Non-pigmented ciliary epithelial cell (primary cell): ENCODE measurements at places on chromosomes 3 and 15.

DNA sequence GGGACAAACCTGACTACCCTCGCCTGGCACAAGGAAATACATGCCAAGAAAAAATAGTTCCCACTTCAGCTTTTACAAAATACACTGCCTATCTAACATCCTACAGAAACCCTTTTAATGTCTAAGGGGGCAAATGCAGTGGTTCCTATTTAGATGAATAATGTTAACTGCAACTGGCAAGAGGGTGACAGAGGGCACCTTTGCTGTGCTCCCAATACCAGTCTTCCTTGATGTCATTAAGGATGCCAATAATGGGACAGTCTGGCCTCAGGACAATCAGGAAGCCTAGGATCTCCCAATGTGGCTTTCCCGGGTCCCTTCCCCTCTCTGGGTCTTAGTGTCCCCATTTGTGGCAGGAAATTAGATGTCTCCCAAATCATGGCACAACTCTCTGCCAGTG is 13.9 kb downstream of the CSRNP1 start:
- no peak for DNase-seq

- no peak for DNase-seq
Observed at GRCh38 chr3:145815707-145816413, 345.1 kb downstream of the PLOD2 start.

DNA sequence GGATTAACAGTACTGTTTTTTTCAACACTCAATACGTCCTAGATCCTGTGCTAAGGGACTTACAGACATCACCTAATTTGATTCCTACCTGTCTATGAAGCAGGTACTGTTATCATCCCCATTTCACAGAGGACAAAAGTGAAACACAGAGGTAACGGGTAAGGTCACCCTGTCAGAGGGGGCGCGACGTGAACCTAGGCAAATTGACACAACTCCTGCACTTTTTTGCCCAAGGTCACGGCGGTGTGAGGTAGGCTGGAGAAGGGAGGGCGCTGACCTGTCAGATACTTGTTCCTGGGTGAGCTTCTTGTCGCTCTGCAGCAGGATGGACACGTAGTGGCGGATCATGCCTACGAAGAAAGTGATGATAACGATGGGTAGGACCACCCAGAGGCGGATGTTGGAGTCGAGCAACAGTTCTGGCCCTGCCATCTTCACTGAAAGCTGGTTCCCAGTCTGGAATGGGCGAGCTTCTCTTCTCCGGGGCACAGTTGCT is 363 bp downstream of the EMC3 start:
- DNase-seq: no peak

GRCh38 chr3:190608850-190609589 is 95.1 kb downstream of the IL1RAP start:
- no peak for DNase-seq

DNA sequence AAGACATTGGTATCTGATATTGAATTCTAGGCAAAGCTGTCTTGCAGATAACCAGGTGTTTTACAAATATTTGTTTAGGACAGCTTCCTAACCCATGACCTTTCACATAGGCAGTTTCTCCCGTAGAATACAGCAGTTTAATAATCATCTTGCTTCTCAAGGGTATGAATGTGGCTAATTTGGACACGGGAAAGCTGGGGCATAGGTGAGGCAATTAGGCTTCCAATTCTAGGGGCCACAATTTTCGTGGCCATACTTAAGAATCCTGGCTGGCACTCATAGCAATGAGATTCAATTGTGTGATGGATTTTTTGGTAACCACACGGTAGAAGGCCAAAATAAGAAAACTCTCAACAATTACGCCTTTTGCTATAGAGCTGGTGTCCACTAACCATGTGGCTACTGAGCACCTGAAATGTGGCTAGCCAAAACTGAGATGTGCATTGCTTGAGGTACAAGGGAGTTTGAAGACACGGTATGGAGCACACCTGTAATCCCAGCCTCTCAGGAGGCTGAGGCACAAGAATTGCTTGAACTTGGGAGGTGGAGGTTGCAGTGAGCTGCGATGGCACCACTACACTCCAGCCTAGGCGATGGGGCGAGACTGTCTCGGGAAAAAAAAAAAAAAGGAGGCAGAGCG is 34.4 kb downstream of the TFRC start:
- DNase-seq: no peak

GRCh38 chr15:101266787-101267186 is 10.5 kb downstream of the SELENOS start:
- DNase-seq: no peak

- no peak for DNase-seq
Observed at GRCh38 chr3:52281981-52282801, 3.7 kb upstream of the WDR82 start.

GRCh38 chr15:81273200-81273599 is 50.7 kb downstream of the STARD5 start:
- no peak for DNase-seq

DNA sequence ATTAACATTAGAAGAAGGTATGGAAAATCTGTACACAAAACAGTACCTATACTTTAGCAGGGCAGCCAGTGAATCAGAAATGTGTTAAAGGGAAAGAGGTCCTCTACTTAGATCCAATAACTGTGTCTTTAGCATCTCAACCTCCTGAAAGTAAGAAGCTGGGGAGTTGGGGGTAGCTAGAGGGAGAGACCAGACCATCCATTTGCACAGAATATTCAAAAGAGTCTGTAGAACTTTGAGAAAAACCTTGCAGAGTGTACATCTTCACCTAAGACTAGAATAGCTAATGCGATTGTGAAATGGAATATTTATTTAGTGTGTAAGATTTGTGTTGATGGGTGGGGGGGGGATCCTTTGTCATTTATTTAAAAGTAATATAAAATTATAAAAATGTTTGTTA is 124.8 kb downstream of the RBPMS2 start:
- no peak for DNase-seq

DNA sequence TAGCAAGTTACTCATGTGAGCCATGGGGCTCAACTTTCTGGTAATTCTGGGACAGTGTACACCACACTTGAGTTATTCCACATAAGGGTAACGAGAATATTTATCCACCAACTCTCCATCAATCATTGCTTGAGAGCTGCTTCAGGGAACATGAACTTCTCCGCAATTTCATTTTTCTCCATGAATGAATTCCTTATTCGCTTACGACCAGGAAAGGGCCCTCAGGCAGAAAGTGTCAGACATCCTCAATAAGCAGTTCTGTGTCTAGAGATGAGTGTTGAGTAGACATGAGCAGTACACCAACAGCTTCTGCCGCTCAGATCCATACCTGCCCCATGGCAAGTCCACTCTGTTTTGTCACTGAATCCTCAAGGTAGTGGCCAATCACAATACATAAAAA is 24.8 kb upstream of the IQCF2 start:
- DNase-seq: no peak

- DNase-seq: no peak
Observed at GRCh38 chr15:25134546-25134945, 179.8 kb downstream of the SNRPN start.

DNA sequence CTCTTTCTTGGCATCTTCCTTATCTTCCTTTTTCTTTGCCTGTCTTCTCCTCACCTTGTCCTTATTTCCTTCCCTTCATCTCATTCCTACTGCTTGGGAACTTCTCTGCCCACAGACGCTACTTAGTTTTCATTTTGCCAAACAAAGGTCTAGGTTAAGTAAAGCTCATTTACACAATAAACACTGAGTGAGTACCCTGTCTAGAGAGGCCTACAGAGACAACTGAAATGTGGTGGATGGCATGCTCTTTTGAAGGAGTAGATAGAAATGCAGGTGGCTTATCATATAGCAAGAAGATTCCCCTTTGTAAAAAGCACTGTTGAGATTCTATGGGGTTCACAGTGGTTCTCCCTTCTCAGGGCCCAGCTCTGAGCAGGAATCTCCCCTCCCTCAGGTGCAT is 319.0 kb downstream of the CNTN3 start:
- DNase-seq: no peak

DNA sequence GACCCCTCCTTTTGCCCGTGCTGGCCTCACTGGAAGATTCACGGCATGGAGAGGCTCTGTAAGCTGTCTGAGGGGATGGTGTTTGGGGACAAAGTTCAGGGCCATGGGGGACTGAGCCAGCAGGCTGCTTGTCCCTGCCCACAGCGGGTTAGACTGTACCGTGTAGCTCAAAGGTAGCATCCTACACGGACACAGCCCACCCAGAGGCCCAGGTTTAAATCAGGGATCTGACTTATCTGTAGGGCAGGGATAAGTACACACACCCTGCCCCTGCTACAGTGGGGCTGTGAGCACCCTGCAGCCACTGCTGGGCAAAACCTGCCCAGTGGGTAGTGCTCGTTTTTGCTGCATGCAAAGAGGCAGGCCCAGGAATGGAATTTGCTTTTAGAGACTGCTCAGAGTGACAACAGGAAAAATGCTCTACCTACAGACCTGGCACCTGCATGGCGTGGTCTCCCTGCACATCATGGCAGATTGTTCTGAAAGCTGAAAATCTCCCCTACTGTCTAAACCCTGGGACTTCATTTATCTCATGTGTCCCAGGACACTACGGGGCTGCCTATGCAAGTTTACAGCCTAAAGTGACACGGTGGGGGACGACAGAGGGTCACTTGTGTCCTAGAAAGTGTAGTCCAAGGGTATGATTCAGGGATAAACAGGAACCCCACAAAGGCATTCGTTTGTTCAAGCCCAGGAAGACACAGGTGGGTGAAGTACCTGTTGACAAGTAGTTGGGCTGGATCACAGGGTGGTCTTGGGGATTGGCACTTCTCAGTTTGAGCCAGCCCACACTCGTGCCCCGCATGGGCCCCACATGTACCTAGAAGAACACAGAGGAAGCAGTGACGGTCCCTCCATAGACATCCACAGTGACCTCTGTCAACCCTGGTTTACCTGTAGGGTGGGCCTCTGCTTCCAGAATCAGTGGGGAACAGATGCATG is 27.7 kb downstream of the CHDH start:
- no peak for DNase-seq

- no peak for DNase-seq
Observed at GRCh38 chr15:51369451-51369761, 28.0 kb downstream of the GLDN start.

GRCh38 chr3:194161131-194162045 is 25.4 kb downstream of the HES1 start:
- DNase-seq: no peak

DNA sequence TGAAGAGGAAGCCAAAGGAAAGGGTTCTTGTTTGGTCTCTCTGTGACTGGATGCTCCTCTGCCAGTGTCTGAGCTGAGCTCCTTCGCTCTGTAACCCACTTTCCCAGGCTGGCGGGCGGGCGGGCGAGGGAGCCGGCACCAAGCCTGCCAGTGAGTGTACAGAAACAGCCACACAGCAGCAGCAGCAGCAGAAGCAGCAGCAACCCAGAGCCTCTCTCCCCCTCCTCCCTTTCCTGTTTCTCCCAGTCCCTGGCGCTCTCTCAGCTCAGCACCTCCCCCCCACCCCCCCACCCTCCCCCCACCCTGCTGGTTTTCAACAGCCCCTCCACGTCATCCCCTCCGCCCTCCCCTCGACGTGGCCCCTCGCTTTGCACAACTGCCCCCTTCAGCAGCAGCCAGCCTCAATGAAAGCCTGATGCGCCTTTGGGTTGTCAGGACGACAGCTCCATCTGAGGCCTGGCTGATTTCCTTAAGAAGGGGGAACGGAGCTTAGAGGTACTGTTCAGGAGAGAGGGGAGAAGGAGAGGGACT is at the start of gene LSAMP:
TSS of gene LSAMP (minus strand) at position 177 of the 531 bp plus-strand sequence.
- no peak for DNase-seq

DNA sequence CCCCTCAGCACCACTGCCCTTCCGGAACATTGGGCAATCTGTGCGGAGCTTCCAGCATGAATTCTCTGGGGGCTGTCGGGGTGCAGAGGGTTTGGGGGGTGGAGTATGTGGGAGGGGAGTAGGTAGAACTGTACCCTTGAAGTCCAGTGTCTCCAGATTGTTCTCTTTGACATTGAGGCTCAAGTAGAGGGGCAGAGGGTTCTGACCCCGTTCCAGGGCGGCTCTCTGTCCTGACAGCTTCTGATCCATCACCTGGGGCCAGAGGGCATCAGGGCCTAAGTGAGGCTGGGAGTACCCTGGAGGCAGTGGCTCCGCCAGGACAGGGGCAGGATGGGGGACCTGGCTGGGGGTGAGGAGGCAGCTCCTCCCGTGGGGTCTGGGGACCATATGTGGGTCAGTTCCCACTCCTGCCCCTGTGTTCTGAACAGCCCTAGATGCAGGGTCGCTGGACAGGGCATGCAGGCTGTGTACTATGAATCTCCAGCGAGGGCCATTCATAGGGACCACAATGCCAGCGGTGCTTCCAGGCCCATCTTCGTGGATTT is 22.1 kb downstream of the PLA2G4D start:
- no peak for DNase-seq

- no peak for DNase-seq
Observed at GRCh38 chr3:44476963-44477311, 533 bp downstream of the ZNF445 start.

DNA sequence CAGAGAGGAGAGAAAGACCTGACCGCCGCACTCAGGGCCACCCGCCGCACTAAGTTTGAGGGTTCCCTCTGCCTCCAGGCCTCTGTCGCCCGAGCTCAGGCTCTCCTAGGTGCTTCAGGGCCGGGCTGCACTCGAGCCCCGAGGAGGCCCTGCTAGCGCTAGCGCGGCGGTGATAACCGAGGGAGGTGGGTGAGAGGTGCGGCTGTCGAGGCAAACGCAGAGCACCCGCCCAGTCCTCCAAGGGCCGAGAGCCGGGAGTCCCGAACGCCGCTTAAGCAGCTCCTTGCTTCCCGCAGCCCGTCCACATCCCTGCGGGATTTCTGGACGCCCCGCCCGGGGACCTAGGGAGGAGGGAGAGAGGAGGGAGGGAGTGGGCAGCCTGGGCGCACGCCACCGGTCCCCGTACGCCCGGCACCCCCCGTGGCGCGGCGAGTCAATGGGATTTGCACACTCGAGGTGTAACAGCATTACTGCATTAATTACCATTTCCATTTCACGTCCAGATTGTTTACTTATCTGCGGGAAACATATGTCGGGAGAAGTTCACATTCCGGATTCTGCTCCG is 6.8 kb downstream of the SOX14 start:
- DNase-seq: no peak
